ENCODE measurements at places on chromosomes 12 and 14.

- no peak for DNase-seq
These were observed 146.4 kb downstream of the FOXN3 start for GRCh38 chr14:89270439-89271227.

- no peak for DNase-seq
These were observed 28.6 kb downstream of the MED13L start for GRCh38 chr12:116248930-116249329.

- no peak for DNase-seq
These were observed 122.3 kb upstream of the NTF3 start for GRCh38 chr12:5309654-5310053.

GRCh38 chr14:29671034-29671433, 256.6 kb downstream of the PRKD1 start:
- DNase-seq: no peak

GRCh38 chr12:117187421-117187820, 2.8 kb downstream of the FBXO21 start:
- DNase-seq: no peak

DNA sequence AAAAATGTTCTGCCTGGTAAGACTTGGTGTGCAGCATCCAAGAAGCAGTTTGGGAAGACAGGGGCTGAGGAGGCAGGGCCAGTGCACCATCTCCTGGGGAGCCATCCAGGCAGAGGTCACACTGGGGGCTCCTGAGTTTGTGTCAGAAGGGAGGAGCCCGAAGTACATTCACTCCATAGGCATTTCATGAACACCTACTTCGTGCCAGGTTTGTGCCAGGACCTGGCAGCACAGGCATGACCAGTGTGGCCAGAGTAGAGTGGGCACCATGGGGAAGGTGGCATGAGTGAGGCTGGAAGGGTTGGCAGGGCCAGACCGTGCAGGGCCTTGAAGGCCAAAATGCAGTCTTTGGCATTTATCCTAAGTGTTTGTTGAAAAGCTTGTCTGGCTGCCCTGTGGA, 86.5 kb upstream of the RIN3 start:
- DNase-seq: no peak

DNA sequence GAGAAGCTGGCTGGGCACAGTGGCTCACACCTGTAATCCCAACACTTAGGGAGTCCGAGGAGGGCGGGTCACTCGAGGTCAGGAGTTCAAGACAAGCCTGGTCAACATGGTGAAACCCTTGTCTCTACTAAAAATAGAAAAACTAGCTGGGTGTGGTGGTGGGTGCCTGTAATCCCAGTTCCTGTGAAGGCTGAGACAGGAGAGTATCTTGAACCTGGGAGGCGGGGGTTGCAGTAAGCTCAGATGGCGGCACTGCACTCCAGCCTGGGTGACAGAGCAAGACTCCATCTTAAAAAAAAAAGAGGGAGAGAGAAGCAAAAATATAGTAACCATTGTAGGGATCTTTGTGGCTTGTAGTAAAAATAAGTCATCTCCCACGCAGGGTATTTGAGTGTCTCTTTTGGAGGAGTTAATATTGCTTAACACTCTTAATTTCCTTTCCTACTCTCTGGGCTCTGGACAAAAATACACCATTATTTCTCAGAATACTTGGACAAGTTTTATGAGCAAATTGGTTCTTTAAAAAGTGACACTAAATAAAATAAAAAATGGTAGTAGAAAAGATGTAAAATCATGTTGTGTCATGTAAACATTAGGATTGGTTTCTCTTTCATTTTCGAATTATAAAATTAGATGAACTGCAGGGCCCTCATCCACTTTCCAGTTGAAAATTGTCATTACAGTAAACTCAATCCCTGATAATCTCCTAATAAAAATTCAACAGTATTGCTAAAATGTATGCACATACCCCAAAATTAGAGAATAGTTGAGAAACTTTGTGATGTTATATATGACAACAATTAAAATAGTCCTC, 61.1 kb upstream of the C12orf71 start:
- DNase-seq: no peak

- no peak for DNase-seq
These were observed 19.8 kb upstream of the MAP1LC3B2 start for GRCh38 chr12:116539361-116539771.

- no peak for DNase-seq
These were observed 65.3 kb downstream of the DENND5B start for GRCh38 chr12:31525496-31526157.

- no peak for DNase-seq
These were observed 170.7 kb upstream of the E2F7 start for GRCh38 chr12:77236066-77236465.

GRCh38 chr14:73740618-73741326, 26.6 kb upstream of the PNMA1 start:
- DNase-seq: no peak

DNA sequence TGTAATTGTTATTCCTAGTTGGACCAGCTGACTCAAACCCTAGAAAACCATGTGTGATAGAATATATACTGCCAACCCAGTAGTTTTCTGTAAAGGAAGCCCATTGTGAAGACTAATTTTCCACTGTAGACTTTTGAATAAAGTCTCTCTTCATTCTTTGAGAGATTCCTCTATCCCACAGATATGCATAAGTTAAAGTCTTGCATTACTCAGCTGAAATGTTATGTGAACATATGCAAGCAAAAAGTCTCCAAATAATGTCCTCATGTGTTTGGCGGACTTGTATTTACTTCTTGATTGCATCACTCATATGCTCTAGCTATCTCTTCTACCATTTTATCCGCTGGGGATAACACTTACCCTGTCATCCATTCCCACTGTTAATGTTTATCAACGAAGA, 35.1 kb upstream of the OTOGL start:
- no peak for DNase-seq

DNA sequence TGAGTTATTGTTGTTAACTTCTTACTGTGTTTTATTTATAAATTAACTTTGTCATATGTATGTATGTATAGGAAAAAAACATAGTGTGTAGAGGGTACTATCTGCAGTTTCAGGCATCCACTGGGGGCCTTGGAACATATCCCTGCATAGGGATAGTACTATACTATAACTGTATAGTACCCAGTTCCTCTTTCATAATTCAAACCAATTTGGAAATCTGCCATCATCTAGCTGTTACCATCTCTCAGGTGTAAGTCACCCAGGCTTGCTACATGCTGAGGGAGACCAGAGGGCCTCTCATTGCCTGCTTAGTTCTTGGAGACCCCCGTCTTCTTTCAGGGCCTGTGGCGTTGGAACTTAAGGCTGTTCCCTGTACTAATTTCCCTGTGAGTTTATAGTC, 12.9 kb upstream of the DCD start:
- no peak for DNase-seq

- no peak for DNase-seq
These were observed 58.7 kb downstream of the ITPK1 start for GRCh38 chr14:93056840-93057585.

GRCh38 chr14:34592623-34593022, 37.3 kb downstream of the SNX6 start:
- DNase-seq: no peak

DNA sequence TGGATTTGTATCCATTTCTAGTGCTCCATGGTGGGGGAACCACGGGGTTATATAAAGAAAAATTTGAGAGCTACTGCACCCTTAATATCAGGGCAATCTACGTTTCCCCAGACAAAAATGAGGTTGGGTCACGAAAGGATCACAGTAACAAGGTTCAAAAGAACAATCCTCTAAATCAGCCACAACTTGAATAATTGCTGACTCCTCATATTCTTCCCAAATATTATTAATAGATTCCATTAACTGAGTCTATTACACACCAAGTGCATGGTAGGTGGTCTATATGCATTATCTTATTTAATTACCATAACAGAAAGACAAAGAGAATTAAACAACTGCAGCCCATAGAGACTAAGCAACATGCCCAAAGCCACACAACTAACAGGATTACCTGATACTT, 438.2 kb downstream of the ETNK1 start:
- DNase-seq: no peak

- no peak for DNase-seq
These were observed at the start of gene GPR162 for GRCh38 chr12:6821591-6822425. Gene GPR162, plus strand, starts transcription at chr12:6821821. Its CDS starts 2,078 bp downstream, at chr12:6823899.

- DNase-seq: no peak
These were observed 268.7 kb downstream of the TTC6 start for GRCh38 chr14:37864128-37864527.

GRCh38 chr12:103844305-103844704, 3.3 kb upstream of the NT5DC3 start:
- DNase-seq: no peak

DNA sequence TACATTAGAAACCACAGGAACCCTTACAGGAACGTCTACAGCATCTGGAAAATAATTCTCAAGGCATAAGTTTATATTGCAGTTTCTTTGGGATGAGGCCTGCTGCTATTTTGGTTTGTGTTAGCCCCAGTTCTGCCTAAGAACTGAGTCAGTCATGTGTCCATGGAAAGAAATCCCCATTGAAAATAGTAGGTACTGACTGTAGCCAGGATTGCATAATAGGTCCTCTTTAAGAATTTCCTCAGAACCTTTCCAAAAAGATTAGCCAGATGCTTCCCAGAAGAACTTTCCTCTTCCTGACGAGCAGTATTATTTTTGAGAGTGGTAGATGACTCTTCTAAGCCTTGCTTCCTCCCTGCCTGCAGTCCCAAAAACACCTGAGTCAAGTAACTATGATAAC, 52.6 kb downstream of the RASSF8 start:
- DNase-seq: no peak

DNA sequence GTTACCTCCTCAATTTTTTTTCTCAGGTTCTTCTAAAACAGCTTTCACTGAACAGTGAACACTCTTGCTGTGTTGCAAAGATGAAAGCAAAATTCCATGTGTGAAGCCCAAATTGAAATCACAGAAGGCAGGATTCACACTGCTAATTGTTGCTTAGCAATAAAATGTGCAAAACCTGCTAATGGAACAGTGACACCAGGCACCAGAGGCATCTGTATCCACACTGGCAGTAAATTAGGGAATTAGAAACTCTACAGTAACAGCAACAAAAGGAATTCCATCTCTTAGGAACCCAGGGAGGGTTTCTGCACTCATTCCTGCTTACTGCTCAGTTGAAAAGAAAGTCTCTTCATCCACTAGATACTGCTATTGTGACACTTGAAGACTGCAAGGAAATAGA, 202.3 kb downstream of the GXYLT1 start:
- no peak for DNase-seq

DNA sequence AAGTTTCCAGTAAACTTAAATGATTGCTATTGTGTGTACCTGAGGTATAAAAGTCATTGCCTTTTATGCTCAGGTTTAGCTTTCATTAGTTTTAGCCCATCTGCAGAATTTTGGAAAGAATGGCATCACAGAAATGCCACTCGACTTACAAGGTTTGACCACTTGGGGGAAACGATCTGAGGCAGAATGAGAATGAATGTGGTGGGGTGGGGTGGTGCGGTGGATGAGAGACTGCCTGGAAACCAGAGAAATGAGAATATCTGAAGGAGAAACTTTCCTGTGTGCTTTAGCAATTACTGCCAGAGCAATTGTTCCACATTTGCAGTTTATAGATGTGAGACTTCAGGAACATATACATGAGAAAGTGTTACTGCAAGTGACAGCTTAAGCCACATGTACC, 225.4 kb upstream of the PDE3A start:
- no peak for DNase-seq

DNA sequence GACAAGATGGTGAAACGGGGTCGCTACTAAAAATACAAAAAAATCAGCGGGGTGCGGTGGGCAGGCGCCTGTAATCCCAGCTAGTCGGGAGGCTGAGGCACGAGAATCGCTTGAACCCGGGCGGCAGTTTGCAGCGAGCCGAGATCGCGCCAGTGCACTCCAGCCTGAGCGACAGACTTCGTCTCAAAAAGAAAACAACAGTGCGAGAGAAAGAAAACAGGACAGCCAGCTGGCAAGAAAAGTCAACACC, 633 bp upstream of the RNU4-2 start:
- DNase-seq: no peak

DNA sequence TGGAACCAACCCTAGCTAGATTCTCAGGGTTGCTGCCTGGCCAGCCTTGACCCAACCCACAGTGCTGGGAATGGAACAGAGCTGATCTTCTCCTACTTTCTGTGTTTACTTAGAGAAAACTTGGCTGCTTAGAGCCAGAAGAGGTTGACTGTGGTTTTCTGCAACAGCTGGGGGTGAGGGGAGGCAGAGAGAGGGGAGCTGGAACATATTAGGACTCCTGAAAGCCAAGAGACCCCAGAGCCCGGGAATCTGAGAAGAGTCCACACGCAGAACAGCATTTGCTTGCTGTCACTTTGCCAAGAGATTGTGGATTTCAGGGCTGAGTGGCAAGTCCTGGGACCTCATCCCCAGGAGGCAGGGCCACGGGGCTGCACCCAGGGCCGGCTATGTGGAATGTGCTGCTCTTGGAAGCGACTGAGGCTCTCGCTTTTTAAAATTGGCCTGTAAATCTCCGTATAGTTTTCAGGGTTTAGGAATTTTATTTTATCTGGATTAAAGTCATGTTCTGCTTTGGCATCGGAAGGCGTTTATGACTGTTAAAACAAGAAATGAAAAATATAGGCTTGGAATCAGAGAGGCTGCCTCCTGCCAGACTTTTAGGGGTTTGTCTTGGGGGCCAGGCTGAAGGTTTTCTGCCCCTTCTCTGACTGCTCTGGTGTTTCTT, 22.3 kb upstream of the MED13L start:
- no peak for DNase-seq

GRCh38 chr12:118061873-118062843, 1.2 kb upstream of the WSB2 start:
- DNase-seq: no peak

GRCh38 chr12:93154753-93155480, 222.8 kb upstream of the NUDT4 start:
- DNase-seq: no peak

DNA sequence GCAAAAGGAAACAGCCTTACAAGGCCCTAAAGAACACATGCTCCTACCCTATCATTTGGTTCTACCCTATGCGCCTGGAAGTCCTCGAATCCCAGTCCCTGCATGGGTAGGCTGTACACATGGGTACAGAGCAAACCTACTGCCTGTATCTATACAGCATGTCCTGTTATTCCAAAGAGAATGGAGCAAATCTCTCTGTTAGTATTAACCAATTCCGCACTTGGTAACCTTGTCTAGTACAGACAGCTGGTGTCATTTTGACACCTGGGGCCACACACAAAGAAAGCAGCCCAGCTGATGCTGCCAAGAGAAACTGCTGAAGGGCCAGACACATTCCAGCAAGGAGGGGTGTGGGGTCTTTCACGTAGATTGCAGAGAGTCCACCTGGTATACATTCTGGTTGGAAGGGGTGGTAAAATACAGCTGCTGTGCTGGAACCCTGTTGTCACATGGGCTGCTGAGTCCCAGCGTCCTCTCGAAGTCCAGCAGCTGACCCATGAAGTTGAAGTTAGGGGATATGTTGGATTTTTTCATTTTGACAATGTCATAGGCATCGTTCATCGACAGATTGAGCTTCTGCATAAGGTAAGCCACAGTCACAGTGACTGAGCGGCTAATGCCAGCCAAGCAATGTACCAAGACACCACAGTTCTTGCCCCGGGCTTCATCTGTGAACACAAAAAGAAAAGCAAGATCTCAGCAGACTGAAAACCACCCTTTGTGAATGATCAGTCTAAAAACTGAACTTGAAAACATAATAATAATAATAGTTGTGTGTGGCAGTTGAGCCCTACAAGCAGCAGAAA, 3.2 kb downstream of the DUSP6 start:
- DNase-seq: no peak
